ENCODE measurements at places on chromosomes 13 and 19.

DNA sequence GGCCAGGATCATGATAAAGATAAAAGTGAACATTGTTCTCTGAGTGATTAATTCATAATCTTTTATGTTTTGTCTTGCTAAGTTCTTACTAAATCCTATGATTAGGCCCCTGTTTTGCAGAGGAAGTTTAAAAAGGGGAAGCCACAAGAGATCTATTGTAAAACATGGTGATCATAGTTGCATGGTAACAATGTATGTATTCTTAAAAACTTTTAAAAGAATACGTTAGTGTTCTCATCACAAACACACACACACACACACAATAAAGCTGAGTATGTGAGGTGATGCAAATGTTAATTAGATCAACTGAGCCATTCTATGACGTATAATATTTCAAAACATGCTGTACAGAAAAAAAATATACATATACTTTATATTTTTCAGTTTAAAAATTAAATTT, 51.2 kb downstream of the MBD3L2B start:
- DNase-seq, result no peak

DNA sequence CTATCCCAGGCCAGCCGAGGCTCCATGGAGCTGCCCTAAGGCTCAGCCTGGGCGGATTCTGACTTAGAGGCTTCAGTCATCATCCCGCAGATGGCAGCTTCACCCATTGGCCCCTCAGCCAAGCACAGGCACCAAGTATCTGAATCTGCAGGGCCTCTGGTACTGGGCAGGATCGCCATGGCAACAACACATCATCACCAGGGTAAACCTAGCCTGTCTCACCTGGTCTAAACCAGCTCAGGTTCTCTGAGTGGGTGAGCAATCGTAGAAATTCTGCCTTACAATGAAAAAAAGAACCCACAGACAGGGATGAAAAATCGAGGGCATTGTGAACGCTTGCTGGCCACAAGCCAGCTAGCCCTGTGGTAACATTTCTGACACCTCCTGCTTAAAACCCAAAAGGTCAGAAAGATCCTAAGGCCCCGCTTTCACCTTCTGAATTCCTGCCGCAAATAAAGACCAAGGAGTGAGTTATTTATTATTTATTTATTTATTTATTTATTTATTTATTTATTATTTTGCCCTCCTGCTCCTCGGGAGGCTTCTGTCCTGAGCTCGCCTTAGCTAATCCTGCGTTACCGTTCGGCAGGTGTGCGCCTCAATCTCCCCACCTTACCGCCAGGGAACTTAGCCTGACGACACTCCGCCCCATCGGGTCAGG, 12.0 kb upstream of the CEACAM21 start:
- DNase-seq, result peak; percentile 69

- no peak for DNase-seq
These were observed 111.8 kb upstream of the UQCRFS1 start for GRCh38 chr19:29324717-29325116.

- no peak for DNase-seq
These were observed 36.9 kb upstream of the DCUN1D2 start for GRCh38 chr13:113527272-113527958.

GRCh38 chr19:10268071-10268470, 2.8 kb upstream of the ICAM1 start:
- no peak for DNase-seq

- peak; percentile 81 for DNase-seq
These were observed 689 bp downstream of the ING1 start for GRCh38 chr13:110713981-110714796.

DNA sequence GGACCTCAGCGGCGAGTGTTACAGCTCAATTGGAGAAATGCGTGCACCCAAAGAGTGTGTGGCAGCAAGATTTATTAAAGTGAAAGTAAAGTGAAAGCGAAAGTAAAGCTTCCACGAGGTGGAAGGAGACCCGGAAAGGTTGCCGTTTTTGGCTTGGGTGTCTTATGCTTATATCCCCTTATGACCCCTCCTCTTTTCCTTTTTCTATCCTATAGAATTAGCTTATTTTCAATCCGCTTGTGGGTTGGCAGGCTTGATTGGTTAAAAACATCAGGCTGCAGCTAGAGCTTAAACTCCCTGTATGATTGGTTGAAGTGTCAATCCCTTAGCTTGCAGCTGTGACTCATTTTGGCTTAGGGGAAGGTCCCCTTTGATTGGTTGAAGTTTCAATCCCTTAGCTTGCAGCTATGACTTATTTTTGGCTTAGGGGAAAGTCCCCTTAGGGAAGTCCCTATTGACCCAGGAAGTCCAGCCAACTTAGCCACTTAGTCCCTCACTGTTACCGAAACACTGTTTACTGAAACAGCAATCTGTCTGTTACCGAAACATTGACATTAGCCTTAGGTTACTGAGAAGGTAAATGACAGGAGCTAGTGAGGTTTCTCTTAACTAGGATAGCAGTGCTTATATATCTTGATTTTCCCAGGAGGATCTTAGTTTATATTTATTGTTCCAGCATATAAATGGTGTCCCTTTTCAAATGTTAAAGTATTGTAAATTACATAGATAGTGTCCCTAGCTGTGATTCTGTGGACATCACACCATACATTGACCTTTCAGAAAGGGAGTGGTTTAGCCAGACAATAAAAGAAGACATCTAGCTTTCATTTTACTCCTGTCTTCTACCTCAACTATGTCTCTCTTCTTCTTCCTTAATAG, 575.8 kb downstream of the DACH1 start:
- DNase-seq, result peak; percentile 59

GRCh38 chr19:39212375-39212742, 8.3 kb upstream of the SYCN start:
- DNase-seq, result peak; percentile 67

DNA sequence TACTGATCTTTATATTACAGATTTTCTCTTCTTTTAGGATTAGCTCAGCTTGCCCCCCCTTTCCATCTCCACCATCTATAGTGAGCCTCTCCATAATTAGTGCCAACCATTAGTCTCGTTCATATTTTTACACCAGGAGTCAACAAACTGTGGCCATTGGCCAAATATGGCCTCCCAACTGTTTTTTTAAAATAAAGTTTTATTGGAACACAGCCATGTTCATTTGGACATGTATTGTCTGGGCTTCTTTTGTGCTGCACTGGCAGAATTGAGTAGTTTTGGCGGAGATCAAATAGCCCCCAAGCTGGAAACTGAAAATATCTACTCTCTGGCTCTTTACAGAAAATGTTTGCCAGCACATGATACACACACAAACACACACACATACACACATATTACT, 18.4 kb downstream of the ZNF175 start:
- no peak for DNase-seq

GRCh38 chr13:66585669-66586203, 644.4 kb downstream of the PCDH9 start:
- DNase-seq, result no peak

- peak; percentile 64 for DNase-seq
These were observed 8.1 kb upstream of the SEMA6B start for GRCh38 chr19:4567584-4568071.

- no peak for DNase-seq
These were observed 64.7 kb downstream of the COL4A2 start for GRCh38 chr13:110371550-110372465.

DNA sequence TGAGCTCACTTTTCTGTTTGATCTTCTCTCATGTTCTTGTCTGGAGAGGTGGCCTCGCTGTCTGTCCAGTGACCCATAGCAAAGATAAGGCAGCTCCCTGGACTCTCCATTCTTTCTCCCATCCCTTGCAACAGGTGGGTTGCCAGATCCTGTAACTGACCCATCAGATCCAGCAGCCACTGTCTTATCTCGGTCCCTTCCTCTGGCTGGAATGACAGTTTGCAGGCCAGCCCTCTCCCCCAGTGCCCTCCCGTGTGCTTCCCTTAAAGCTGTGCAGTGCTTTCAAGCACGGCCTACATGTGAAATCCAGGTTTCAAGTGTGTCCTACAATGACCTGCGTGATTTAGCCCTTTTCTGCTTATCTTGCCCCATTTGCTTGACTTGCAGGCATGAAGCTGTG, 3.7 kb downstream of the GTF3A start:
- no peak for DNase-seq

- no peak for DNase-seq
These were observed 59.7 kb upstream of the UBL3 start for GRCh38 chr13:29909975-29910674.

DNA sequence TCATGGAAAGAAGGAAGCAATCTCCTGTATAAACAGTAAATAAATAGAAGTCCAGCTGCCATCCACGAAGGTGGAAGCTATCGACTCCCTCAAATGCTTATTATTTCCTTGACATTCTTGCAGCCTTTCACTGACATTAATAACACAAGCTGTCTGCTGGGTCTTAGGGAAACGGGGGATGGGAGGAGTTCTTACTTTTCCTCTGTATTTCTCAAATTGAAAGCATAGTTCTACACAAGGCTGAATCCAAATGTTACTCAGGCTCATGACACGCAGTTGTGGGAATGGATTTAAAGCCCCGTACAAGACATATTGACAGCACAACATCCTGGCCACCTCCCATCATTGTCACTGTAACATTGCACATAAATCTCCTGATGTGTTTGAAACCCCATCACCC, 4.0 kb downstream of the SERPINE3 start:
- DNase-seq, result no peak

DNA sequence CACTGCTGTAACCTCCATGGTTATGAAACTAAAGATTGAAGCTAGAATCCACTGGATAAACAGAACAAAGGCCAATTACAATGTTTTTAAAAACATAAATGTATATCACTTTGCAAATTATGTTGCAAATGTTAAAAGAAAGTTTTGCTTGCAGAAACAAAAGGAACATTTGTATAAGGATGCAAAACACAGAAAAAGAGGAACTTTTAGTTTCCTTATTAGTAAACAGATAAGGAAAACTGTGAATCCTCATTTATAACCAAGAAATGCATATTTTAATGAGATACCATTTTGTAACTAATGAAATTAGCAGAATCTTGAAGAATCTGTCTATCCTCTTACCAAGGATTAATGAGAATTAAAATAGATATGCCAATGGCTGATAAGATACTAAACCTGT, 32.3 kb downstream of the LPAR6 start:
- DNase-seq, result no peak

DNA sequence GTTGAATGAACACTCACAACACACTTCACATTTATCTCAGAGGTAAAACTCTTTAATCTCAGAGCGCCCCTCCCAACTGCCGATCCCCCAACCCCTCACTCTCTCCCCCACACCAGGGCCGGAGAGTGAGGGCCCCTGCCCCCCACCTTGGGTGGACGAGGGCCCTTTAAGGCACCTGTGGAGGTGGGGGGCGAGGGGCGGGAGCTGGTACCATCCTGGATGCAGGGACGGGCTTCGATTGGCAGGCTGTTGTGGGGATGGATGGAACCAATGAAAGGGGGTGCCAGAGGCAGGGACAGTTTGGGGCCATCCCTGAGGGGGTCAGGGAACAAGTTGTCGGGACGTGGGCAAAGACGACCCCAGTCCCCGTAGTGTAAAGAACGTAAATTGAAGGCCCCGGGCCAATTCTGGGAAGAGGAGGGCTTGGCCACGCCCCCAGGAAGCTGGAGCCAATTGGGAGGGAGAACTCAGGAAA, 1.7 kb upstream of the PNKP start:
- DNase-seq, result no peak

DNA sequence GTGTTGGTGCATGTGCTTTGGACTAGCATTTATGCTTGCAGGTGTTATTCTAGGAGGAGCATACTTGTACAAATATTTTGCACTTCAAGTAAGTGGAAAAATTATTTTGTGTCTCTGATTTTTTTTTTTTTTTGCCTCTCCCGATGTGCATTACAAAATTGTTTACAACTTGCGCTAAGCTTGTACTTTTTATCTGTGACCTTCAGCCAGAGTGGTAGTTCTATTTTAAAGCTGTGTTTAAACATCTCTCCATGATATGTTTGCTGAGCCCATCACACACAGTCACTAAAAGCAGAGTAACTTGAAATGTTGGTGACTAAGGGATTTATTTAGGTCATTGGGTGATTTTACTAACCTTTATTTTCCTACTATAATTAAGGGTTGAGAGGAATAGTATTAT, 20.8 kb downstream of the ITM2B start:
- DNase-seq, result no peak

All from CD4-positive, alpha-beta T cell treated with Interleukin-6 for 4 hours (primary cell).